ENCODE measurements at places on chromosomes 2 and 18.

- DNase-seq = no peak
These were observed 82.9 kb upstream of the CDKL4 start for GRCh38 chr2:39326644-39327043.

DNA sequence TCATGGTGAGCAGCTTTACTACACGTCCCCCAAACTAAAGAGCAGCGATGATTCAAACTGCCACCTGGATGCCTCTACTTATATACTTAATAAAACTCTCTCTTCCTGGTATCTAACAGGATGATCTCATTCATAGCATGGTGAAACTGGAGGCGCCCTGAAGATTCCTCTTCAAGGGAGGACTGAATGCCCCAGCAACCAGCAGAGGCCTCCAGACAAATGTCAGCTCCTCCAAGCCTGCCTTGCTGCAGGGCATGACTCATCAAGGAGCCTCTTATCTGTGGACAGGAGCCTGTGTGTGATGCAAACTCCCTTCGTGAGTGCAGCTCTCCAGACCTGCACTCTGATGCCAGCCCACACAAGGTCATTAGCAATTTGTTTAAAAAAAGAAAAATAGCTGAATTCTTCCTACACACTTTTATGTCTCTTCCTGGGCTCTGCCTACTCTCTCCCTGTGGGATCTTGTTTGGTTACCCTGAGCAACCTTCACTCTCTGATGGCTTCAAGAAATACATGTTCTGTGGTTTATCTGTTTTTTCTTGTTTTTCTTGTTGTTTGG lies 30.2 kb downstream of the LONRF2 start:
- peak; percentile 96 for DNase-seq

DNA sequence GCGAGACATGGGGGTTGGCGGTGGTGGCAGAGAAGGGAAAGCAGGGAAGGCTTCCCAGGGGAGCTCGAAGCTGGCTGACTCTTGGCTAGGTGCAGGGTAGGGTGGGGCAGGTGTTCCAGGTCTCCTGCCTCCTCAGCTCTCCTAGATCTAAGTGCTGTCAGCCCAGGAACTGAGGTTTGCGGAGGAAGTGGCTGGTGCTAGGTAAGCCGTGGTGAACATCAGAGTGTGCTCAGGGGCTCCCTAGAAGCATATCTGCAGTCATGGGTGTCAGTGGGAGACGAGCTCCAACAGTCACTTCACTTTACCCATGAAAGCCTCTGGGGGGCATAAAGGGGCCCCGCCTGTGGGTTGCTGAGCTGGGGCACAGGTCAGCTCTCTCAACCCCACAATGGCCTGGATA lies 34.1 kb downstream of the ARHGEF4 start:
- DNase-seq = no peak

GRCh38 chr2:47310801-47311560 lies 92.0 kb upstream of the MSH2 start:
- peak; percentile 79 for DNase-seq

- DNase-seq = peak; percentile 2
These were observed 158.0 kb upstream of the KLHL14 start for GRCh38 chr18:32930695-32931301.

DNA sequence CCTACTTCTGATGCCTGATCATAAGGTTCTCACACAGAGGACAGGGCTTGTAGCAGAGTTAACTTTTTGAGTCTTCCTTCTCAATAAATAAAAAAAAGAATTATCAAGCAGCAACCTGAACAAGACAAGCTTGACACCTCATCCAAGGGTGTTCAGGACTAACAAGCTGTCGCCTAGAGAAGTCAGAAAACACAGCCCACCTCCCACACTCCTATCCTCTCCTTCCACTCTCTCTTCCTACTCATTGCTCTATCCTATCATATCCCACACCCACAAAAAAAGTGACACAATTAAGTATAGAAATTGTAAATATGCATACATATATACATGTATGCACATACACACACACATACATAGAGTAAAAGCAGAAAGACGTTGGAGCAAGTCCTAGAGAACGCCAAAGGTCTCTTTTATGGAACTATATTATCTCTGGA lies 5.4 kb downstream of the NBAS start:
- peak; percentile 63 for DNase-seq

DNA sequence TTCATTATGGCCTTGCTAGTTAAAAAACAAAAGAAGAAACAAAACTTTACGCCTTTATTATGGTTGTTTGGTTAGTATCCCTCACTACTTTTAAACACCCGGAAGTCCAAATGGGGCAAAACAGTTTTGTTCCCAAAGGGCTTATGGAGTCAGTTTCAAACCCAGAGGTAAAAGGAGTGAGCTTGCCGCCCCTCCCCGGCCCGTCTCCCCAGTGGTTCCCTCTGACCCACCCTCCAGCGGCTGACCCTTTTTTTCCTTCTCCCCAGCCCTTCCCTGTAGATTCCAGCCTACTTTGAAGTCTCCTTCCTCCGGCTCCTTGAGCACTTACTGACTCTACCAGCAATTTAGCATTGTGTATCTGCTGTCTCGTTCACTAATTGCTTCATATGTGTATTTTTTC lies 209.2 kb downstream of the ICOS start:
- DNase-seq = no peak

- DNase-seq = no peak
These were observed 67.4 kb downstream of the GYPC start for GRCh38 chr2:126723281-126723815.

DNA sequence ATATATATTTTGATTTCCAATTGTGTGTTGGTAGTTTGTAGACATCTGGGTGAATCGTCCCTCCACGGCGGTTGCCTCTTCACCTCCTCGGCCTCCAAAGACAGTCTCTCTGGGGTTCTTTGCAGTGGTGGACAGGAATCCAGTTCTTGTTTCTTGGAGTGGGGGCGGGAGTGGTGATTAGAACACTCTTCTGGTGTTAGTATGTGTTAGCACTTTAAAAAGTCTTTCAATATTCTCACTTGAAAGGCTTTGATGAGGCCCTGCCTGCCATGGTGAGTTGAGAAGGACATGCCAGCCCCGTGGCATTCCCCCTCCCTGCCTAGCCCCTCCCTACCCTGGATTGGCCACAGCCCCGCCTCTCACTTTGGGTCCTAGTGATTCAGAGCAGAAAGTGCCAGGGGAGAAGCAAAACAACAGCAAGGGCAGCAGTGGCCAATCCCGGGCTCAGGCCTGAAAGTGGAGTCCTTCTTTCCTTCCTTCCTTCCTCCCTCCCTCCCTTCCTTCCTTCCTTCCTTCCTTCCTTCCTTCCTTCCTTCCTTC lies 316.8 kb upstream of the HS6ST1 start:
- no peak for DNase-seq

- no peak for DNase-seq
These were observed 295.4 kb downstream of the CYP26B1 start for GRCh38 chr2:71852141-71852711.
